ENCODE measurements at places on chromosomes 5 and 9. TPM values are rescaled to one million over a fixed set of nuclear protein-coding genes. Genes with fewer than 3 reads are reported as not detected.

DNA sequence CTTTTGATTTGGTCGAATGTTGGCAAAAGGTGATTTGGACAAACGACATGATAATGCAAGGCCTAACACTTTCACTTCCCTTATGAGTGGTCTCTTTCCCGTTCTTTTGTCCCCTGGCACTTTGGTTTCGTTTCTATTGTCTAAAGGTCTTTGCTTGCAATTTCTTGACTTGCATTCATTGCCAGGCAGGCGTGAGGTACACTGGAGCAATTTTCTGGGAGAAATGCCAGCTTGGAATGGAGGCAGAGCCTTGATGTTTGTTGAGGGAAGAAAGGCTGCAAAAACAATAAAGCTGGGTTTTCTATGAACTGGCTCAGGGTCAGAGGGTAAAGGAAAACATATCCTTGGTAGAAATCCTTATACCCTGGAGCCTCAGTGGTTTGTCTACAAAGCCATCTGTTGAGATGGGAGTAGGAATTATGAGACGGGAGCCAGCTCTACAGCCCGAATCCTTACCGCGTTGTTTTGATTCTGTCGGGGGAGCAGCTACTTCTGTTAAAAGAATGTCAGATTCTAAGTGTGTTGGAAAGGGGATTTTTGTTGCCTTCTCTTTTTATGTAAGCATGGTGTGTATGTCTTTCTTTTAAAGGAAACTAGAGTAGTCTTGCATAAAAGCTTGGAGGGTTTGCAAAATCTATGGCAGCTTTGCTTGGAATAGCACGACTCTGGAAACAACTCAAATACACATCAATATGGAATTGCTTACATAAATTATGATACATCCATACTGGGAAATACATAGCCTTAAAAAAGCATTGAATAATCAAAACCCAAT lies 158.9 kb downstream of the RMI1 start:
- H3K4me1 ChIP-seq: peaks cover 24% of the 10 kb centered on the region
- no peak for DNase-seq
- peaks cover 45% of the 10 kb centered on the region for H3K27me3 ChIP-seq
- H3K27ac ChIP-seq: no peak overlapping the region

- no peak overlapping the region for H3K27ac ChIP-seq
- no peaks in the 10 kb centered on the region for H3K4me1 ChIP-seq
- H3K4me3 ChIP-seq: no peak overlapping the region
- peaks cover 100% of the 10 kb centered on the region for H3K36me3 ChIP-seq
These were observed 19.3 kb downstream of the BRD9 start for GRCh38 chr5:873328-873727.

ADAMTS16 gene
- 1.1 TPM for total RNA-seq

- DNase-seq: no peak
- H3K27ac ChIP-seq: peak overlapping the region; percentile 22
- peaks cover 29% of the 10 kb centered on the region for H3K4me1 ChIP-seq
- no peaks in the 10 kb centered on the region for H3K36me3 ChIP-seq
- no peaks in the 10 kb centered on the region for H3K27me3 ChIP-seq
These were observed 49.1 kb downstream of the PTCD2 start for GRCh38 chr5:72369301-72369700.

GRCh38 chr5:173454736-173455598 lies 126.8 kb upstream of the STC2 start:
- H3K36me3 ChIP-seq: no peaks in the 10 kb centered on the region
- H3K4me1 ChIP-seq: peaks cover 3% of the 10 kb centered on the region
- no peaks in the 10 kb centered on the region for H3K27me3 ChIP-seq
- H3K4me3 ChIP-seq: no peak overlapping the region

- no peak for DNase-seq
- H3K36me3 ChIP-seq: peaks cover 82% of the 10 kb centered on the region
These were observed 24.8 kb downstream of the IL6ST start for GRCh38 chr5:55969956-55970355.

DNA sequence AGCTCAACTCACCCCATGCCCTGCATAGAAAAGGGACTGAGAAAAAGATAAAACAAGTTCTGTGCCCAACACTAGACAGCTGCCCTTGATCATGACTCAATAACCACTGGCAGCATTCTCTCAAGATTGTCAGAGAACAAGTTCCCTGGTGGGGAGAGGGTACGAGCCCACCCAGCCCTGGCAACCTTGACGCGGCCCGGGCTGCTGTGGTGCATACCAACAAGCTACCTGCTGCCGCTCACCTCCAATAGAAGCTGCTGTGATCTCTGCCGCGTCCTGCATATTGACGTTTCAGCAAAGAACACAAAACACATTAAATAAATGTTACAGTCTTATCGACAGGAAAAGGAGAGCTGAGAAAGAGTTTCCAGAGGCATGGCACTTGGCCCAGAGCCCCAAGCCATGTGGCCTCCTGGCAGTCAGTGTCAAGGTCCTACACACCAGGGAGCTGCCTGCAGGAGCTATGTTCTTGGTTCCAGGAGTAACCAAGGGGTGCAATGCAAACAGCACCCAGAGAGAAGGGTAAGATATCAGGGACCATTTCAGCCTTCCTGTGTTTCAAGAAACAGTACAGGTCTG lies 28.3 kb downstream of the WHRN start:
- no peak for DNase-seq
- no peaks in the 10 kb centered on the region for H3K36me3 ChIP-seq
- no peak overlapping the region for H3K4me3 ChIP-seq
- H3K27ac ChIP-seq: no peak overlapping the region
- H3K4me1 ChIP-seq: no peaks in the 10 kb centered on the region
- no peaks in the 10 kb centered on the region for H3K27me3 ChIP-seq

GRCh38 chr5:171311322-171312077 lies 2.5 kb downstream of the TLX3 start:
- peak overlapping the region; percentile 31 for H3K4me3 ChIP-seq
- no peak overlapping the region for H3K27ac ChIP-seq
- H3K36me3 ChIP-seq: no peaks in the 10 kb centered on the region
- peaks cover 100% of the 10 kb centered on the region for H3K27me3 ChIP-seq

IRX4 gene
- total RNA-seq: not detected

DNA sequence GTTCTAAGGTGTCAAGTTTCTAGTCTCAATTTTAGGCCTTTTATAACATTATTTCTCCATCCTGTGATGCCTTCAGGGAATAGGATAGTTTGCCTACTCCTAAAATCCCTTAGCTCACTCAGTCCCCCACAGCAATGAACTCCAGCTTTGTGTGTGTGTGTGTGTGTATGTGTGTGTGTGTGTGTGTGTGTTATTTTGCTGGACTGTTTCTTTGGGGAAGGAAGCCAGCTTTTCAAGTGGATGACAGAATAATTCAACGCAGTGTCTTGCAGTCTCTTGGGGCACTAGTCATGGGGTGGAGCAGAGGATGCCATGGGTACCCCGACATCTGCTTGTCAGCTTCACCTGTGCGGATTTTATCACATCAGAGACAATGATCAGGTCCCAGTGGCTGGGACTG lies 262.8 kb upstream of the DAPK1 start:
- peak; percentile 84 for DNase-seq
- H3K27me3 ChIP-seq: no peaks in the 10 kb centered on the region
- no peak overlapping the region for H3K4me3 ChIP-seq
- no peak overlapping the region for H3K27ac ChIP-seq
- no peaks in the 10 kb centered on the region for H3K36me3 ChIP-seq

- H3K4me3 ChIP-seq: peak overlapping the region; percentile 87
- DNase-seq: no peak
- peak overlapping the region; percentile 91 for H3K27ac ChIP-seq
- no peaks in the 10 kb centered on the region for H3K27me3 ChIP-seq
These were observed 684 bp upstream of the MED7 start for GRCh38 chr5:157143127-157143971.

DNA sequence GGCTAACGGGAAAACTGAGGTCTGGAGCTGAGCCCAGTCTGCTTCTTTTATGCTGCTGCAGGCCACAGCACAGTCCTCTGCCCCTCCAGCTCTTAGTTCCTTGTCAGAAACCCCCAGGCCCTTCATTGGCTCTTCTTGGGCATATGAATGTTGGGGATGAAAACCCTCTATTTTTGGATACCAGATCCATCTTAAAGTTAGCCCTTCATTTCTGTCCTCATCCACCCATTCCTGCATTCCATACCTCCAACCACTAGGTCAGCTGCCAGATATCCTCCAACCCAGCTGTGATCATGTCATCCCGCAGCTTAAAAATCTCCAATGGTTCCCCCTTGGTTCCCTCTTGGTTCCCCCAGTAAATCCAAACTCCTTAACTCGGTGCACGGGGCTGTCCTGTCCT lies 1.8 kb upstream of the SLC25A51 start:
- peaks cover 32% of the 10 kb centered on the region for H3K4me1 ChIP-seq
- no peak overlapping the region for H3K27ac ChIP-seq
- H3K4me3 ChIP-seq: no peak overlapping the region
- no peaks in the 10 kb centered on the region for H3K27me3 ChIP-seq
- no peak for DNase-seq

- DNase-seq: no peak
- no peaks in the 10 kb centered on the region for H3K27me3 ChIP-seq
These were observed 48.6 kb downstream of the CDKN2A start for GRCh38 chr9:21945606-21946005.

DNA sequence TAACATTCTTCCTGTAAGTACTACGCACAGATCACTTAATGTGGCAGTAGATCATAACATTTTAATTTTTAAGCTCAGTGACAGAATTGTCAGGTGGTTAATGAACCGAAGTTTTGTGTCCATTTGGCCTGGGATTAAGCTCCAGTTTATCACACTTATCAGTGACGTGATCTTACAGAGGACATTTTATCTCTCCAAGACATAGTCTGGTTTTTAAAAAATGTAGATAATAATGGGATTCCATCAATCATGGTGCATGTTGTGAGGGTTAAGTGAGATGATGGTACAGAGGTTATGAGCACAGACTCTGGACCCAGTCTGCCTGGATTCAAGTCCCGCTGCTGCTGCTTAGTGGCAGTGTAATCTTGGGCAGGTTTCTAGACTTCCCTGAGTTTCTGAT lies 66.0 kb upstream of the ZFAND5 start:
- no peak overlapping the region for H3K27ac ChIP-seq
- no peak for DNase-seq
- no peaks in the 10 kb centered on the region for H3K27me3 ChIP-seq
- no peaks in the 10 kb centered on the region for H3K36me3 ChIP-seq
- no peak overlapping the region for H3K4me3 ChIP-seq

DNA sequence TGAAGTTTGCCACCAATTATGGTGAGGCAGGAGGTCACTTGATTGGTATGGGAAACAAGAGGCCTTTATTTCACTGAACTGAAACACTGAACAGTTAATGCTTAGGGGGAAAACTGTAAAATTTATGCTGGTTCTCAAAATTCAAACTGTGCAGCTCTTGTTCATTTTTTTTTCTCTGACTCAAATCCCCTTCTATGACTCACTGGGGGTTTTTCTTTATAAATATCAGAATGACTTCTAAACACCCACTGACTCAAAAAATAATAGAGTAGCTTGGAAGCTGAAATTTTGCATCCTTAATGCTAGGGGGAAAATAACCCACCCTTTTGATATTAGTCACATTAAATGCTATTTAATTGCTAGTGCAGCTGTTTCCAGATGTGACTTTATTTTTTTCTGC lies 24.1 kb upstream of the OTP start:
- H3K27ac ChIP-seq: no peak overlapping the region
- no peaks in the 10 kb centered on the region for H3K27me3 ChIP-seq
- H3K36me3 ChIP-seq: no peaks in the 10 kb centered on the region
- no peak for DNase-seq
- H3K4me3 ChIP-seq: no peak overlapping the region

GRM6 gene
- not detected for total RNA-seq

DNA sequence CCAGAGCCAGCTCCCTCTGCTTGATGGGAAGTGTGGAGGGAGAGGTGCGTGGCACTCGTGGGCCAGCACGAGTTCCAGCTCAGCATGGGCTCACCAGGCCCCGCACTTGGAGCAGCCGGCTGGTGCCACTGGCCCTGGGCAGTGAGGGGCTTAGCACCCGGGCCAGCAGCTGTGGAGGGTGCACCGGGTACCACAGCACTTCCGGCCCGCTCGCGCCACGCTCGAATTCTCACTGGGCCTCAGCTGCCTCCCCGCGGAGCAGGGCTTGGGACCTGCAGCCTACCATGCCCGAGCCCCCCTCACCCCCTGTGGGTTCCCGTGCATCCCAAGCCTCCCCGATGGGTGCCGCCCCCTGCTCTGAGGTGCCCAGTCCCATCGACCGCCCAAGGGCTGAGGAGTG lies 98.4 kb downstream of the DCP2 start:
- no peaks in the 10 kb centered on the region for H3K4me1 ChIP-seq
- no peak overlapping the region for H3K27ac ChIP-seq
- H3K27me3 ChIP-seq: no peaks in the 10 kb centered on the region
- DNase-seq: no peak
- H3K4me3 ChIP-seq: no peak overlapping the region
- peaks cover 12% of the 10 kb centered on the region for H3K36me3 ChIP-seq

GPX3 gene
- total RNA-seq: 2,213 TPM

GRCh38 chr9:125949703-125950460 lies 202.7 kb downstream of the PBX3 start:
- no peak overlapping the region for H3K27ac ChIP-seq
- H3K4me3 ChIP-seq: no peak overlapping the region
- no peaks in the 10 kb centered on the region for H3K27me3 ChIP-seq
- no peaks in the 10 kb centered on the region for H3K4me1 ChIP-seq
- no peak for DNase-seq

GRCh38 chr9:118570066-118570465 lies 799.2 kb downstream of the BRINP1 start:
- H3K27ac ChIP-seq: no peak overlapping the region
- H3K36me3 ChIP-seq: no peaks in the 10 kb centered on the region
- no peak for DNase-seq
- no peaks in the 10 kb centered on the region for H3K4me1 ChIP-seq
- H3K4me3 ChIP-seq: no peak overlapping the region
- H3K27me3 ChIP-seq: no peaks in the 10 kb centered on the region

TRPM6 gene
- total RNA-seq: 1.7 TPM

SPINK7 gene
- not detected for total RNA-seq

- no peak for DNase-seq
- no peak overlapping the region for H3K4me3 ChIP-seq
- H3K36me3 ChIP-seq: no peaks in the 10 kb centered on the region
- H3K4me1 ChIP-seq: peaks cover 72% of the 10 kb centered on the region
- peak overlapping the region; percentile 41 for H3K27ac ChIP-seq
These were observed 28.1 kb downstream of the PIK3R1 start for GRCh38 chr5:68243681-68244080.

- H3K4me1 ChIP-seq: no peaks in the 10 kb centered on the region
- H3K27me3 ChIP-seq: no peaks in the 10 kb centered on the region
- H3K36me3 ChIP-seq: no peaks in the 10 kb centered on the region
- H3K4me3 ChIP-seq: no peak overlapping the region
- H3K27ac ChIP-seq: no peak overlapping the region
These were observed 333.7 kb downstream of the ELAVL2 start for GRCh38 chr9:23492126-23493002.

MARCHF11 gene
- total RNA-seq: not detected

LHX3 gene
- total RNA-seq: not detected

GRXCR2 gene
- total RNA-seq: not detected
